ENCODE measurements at places on chromosomes 1 and 21.

GRCh38 chr1:221337106-221337505, 404.8 kb downstream of the DUSP10 start:
- no peak for DNase-seq

GRCh38 chr1:224205438-224205840, 22.4 kb downstream of the DEGS1 start:
- DNase-seq, result peak; percentile 99

- no peak for DNase-seq
Observed at GRCh38 chr1:9596415-9597123, 7.9 kb downstream of the TMEM201 start.

GRCh38 chr1:24364975-24365678, 46.0 kb downstream of the GRHL3 start:
- peak; percentile 95 for DNase-seq

DNA sequence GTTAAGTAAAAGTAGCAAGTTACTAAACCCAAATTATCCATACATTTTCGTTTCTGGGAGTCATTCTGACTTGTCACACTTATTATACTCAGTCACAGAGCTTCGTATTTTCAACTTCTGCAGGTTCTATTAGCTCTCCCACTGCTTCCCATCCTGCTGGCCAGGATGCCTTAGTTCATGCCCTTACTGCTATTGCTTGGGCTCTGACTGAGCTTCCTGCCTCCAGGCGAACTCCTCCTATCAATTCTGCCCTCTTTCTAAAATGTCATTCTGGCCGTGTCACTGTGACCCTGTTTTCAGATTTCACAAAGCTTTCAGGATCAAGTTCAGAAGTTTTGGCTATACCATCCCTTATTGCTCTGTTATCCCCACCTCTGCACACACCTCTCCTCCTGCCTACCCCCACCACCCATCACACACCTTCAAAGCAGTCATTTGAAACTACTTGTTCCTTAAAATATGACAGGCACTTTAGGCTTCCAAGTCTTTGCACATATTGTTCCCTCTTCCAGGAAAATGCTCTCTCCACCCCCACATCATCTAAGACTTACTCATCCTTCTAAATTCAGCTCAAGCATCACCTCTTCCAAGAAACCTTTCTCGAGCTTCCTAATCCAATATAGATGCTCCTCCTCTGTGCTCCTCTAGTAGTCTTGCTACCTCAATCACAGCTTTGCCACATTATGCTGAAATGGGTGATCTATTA, 278.0 kb downstream of the BRINP2 start:
- no peak for DNase-seq

GRCh38 chr1:54081306-54082270, 28.2 kb downstream of the TCEANC2 start:
- peak; percentile 65 for DNase-seq

DNA sequence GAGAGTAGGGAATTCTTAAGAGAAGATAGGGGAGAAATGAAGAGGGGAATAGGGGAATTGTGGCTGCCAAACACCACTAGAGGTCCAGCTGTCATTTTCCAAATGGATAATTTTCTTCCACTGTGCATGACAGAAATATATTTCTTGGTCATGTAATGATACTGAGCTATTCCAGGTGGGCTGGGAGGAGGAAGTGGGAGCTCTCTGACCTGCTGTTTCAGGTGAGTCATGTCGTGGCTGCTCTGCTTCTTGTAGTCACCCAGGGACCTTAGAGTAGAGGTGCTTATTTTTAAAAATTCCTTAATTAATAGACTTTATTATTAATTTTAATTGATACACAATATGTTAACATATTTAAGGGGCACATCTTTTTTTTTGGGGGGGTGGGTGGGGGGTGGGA, 11.9 kb downstream of the PDE4B start:
- no peak for DNase-seq

DNA sequence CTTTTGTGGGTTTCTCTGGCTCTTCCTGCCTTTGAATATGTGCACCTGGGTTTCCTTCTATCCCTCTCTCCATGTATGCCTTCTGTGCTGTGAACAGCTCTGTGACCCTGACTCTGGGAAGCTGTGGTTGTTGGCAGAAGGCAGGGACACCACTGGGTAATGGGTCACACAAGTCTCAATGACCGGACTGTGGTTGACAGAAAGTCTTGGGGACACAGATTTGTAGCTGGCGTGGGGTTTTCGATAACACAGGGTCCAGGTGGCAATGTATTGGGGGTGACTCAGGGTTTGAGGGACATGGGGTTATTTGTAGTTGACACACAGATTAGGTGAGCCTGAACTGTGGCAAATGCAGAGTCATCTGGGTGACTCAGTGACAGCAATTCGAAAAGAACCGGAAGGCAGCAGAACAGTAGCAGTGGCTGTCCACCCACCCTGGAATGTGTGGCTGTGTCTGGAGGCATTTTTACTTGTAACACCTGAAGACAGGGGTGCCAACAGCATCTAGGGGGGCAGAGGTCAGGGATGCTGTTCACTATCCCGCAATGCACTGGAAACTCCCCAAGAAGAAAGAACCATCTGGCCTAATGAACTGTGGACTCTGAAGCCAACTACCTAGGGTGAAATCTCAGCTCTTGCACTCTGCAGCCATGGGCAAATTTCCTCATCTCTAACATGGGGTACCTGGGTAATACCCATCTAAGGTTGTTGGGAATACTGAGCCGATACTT, 13.0 kb upstream of the SLC6A9 start:
- DNase-seq, result no peak

DNA sequence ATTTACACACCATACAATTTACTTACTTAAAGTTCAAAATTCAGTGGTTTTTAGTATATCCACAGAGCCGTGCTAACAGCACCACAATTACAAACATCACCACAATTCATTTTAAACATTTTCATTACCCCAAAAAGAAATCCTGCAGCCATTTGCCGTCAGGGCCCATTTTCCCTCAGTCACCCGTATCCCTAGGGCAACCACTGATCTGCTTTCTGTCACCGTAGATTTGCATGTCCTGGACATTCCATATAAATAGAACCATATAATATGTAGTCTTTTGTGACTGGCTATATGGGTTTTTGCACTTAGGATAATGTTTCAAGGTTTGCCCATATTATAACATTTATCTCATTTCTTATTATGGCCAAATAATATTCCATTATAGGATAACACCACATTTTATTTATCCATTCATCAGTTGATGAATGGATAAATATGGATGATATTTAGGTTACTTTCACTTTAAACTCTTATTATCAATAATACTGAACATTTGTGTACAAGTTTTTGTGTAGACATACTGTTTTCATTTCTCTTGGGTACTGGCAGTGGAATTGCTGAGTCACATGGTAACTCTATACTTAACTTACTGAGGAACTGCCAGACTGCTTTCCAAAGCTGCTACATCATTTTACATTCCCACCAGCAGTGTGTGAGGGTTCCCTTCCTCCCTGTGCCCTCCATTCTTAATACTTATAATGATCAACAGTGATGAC, 68.9 kb downstream of the ST3GAL3 start:
- DNase-seq, result peak; percentile 26

DNA sequence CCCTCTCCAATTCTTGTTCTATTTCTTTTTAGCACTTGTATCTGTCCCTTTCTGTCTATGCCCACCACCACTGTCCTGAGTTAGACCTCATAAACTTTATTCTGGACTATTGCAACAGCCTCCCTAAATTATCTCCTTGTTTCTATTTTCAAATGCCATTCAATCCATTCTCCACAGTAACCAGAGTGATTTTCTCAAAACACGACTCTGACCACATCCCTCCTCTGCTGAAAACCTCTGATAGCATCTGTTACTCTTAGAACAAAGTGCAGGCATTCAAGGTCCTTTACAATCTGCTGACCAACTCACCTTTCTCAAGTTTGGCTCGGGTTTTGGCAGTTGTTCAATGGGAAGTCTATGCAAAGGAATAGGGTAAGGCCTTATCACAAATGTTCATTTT, 22.8 kb upstream of the GPX7 start:
- no peak for DNase-seq

GRCh38 chr1:57300186-57300585, 123.7 kb downstream of the DAB1 start:
- no peak for DNase-seq

DNA sequence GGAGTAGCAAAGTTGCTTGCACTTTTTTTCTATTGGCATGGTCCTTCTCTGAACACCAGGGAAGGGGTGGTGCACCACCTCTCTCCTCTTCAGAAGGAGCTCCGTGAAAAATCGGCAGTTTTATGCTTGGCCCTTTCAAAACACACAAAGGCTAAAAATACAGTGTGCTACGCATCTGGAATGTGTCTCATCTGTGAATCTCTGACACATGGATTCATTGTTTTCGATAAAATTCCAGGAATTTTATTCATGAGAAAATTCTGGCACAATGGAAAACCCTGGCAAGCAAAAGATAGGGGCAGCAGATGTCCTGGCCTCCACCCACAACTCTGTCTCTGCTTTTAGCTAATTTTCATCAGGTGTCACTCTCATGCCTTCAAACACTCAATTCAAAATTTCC, 42.9 kb downstream of the ERG start:
- DNase-seq, result no peak

GRCh38 chr1:46676531-46676930, 4.9 kb downstream of the TEX38 start:
- no peak for DNase-seq

DNA sequence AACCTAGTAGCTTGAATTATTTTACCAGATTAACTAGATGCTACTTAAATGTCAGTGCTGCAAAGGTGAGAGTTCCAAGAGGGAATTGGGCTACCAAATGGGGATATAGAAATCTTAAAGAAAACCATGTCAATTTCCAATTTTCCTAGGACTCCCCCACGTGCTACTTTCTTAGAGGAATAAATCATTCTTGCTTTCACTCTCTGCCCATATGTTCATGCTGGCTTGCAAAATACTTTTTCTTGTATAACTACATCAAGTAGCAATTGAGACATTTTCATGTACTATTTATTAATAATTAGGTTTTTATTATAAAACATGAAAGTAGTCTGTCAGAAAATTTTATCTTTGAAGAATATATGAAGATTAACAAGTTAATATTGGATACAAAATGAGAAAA, 11.8 kb downstream of the KCNK2 start:
- no peak for DNase-seq

DNA sequence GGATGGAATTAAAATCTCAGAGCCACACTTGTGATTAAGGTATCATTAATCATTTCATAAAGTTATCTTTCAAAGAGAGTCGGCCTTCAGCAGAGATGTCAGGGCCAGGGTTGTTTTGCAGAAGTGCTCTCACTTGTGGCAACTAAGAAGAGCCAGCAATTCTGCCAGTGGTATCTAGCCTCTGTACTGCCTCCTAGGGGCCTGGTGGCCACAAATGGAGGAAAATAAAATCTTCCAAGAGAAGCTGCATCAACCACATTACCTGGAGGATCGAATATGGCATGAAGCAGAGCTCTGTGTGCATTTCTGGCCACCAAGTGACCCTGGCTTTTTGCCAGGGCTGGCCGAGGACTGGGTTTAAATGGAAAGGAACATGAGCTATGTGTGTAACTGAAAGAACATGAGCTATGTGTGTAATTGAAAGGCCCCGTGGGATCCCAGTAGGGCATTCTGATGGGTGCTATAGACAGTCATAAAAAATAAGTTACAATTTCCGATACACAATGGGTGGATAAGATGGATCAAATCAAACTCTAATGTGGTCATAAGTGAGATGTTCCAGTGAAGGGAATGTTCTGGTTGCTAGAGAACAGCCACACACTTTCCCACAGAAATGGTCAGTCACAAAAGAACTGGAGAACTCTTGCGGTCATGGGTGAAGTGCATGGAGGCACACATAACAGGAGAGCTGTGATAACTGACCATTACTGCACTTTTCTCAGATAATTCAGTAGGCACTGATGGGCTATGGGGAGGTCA, 335.8 kb downstream of the CAMTA1 start:
- no peak for DNase-seq

DNA sequence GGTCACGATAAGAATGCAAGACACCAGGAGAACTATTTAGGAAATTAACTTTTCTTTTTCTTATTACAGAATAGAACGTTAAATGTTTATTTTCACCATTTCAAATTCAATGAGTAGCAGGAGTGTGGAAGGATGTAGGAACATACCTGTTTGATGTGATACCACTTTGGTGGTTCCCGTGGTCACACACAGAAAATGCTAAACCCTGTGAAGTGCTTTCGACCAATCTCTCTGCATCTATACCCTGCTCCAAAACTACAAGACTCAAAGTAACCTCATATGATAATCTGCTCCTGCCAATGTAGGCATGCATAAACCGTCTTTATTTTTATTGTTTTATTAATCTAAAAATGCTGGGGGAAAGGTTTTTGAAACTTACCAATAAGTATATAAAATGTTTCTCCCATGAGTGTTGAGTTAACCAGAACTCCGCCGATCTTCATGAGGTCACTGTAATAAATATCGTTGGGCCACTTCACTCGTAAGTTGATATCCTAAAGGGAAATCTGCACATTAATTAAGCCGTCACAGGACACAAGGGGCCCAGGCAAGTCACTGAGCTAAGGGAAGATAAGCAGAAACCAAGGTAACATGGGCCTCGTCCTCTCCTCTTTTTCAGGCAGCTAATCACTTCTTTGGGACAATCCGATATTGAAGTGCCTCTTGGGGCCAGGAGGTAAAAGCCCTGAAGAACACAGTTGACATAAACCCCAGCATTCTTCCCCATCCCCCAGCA, 60.6 kb downstream of the SIM2 start:
- DNase-seq, result no peak

- DNase-seq, result no peak
Observed at GRCh38 chr1:246000638-246001015, 506.5 kb downstream of the SMYD3 start.

- no peak for DNase-seq
Observed at GRCh38 chr1:40308036-40308727, 8.9 kb downstream of the COL9A2 start.

DNA sequence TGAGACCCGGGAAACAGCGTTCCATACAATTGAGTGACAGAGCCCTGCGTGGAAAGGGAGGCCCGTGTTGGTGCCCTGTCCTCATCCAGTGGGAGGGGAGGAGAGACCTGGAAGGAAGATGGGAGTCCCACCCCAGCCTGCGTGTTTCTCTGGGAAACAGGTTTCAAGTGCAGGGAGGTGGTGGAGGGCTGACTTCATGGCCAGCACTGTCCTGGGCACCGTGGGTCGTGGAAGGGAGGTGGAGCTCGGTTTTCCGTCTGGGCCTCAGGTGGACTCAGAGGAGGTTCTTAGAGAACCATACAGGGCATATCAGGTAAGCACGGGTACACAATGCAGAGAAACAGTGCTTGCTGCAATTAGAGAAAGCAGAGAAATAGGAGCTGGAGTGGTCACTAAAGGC, 222.6 kb downstream of the CAMTA1 start:
- DNase-seq, result no peak

DNA sequence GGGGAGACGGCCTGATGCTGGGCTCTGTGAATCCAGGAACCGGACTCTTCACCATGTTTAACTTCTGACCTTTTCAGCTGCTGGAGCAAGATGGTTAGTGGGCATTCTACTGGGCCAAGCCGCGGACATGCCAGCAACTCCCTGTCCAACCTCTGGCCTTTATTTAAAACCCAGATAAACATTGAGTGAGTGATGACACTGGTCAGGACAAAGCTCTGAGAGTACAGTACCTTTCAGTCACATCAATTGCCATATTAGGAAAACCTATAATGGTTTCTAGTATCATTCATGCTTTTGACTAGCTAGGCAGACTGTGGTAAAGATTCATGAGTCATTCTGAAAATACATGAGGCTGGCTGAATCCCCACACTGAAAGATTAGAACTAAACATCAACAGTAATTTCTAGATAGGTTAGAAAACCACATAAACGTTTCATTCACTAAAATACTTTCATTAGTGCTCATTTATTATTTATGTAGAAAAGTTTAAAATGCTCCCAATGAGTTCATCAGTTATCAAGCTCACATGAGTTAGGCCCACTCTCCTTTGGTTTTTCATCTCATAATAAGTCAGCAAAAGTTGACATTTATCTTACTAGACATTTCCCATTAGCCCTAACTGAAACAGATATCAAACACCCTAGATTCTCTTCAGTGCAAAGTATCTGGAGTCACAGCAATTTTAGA, 7.1 kb upstream of the ACTA1 start:
- no peak for DNase-seq

Measured in CD14-positive monocyte (primary cell).